ENCODE measurements at places on chromosomes 5 and 9.

GRCh38 chr5:162078805-162079204, 11.2 kb downstream of the GABRG2 start:
- no peak for DNase-seq

GRCh38 chr5:3098821-3099220, 347.3 kb upstream of the IRX2 start:
- DNase-seq, result no peak

DNA sequence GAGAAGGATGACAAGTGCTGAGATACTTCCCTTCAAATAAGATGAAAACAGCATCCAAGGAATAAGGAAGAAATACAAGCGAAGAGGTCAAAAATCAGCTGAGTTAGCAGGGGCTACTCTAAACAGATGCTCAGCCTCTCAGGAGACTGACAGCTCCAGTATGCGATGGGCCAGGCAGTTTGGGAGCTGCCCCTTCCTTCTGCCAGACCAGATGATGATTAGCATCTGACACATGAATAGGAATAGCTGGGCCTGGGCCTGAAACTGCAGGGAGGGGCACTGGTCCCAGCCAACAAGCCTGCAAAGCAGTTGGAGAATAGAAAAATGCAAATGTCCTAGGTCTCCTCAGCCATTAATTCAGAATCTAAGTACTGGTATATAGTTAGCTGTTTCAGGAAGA, 13.1 kb upstream of the MAP3K1 start:
- DNase-seq, result no peak

GRCh38 chr5:91941588-91941987, 558.5 kb upstream of the ARRDC3 start:
- no peak for DNase-seq

GRCh38 chr5:73437101-73437776, 11.3 kb downstream of the FOXD1 start:
- no peak for DNase-seq

GRCh38 chr5:83077662-83078261, 415 bp downstream of the XRCC4 start:
- no peak for DNase-seq

Measured in pons (tissue), 1 donor.